Ovary (tissue), 10 donors: ENCODE measurements at places on chromosomes 6 and 20.

GRCh38 chr6:54003316-54003715 is 107.9 kb upstream of the MLIP start:
- no peak for DNase-seq

- DNase-seq: no peak
Observed at GRCh38 chr6:106569428-106569827, 59.9 kb downstream of the RTN4IP1 start.

GRCh38 chr6:39608652-39609345 is 116.4 kb downstream of the KIF6 start:
- no peak for DNase-seq

- no peak for DNase-seq
Observed at GRCh38 chr20:35568645-35569044, 26.8 kb downstream of the ERGIC3 start.

GRCh38 chr6:46832816-46833215 is 39.6 kb downstream of the MEP1A start:
- no peak for DNase-seq

GRCh38 chr6:84003131-84003530 is 30.4 kb upstream of the MRAP2 start:
- DNase-seq: no peak
